Stimulated activated CD4-positive, alpha-beta T cell treated with anti-CD3 and anti-CD28 coated beads, Interleukin-12 subunit alpha, Interleukin-12 subunit beta, amount 100 ng/mL, for 4 hours (primary cell): ENCODE measurements at places on chromosomes 3 and 15.
A peak's percentile ranks its signal among the peaks of the same experiment; 100 is the strongest.

DNA sequence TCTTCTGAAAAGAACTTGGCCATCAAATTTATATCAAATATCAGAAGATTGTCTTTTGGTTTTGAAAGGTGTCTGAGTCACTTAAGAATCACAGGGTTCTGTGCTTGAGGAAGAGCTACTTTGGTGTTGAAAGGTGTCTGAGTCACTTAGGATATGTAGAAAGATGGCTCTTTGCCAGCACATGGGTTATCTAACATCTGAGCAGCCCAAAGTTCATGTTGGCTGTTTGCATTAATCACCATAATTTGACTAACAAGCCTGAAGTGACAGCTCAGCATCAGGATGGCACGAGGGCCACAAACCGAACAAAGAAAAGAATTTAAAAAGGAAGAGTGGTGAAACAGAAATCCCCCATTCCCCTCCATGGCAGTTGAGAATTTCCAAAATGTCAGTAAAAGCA, 190.5 kb upstream of the CMC1 start:
- DNase-seq = peak; percentile 12

DNA sequence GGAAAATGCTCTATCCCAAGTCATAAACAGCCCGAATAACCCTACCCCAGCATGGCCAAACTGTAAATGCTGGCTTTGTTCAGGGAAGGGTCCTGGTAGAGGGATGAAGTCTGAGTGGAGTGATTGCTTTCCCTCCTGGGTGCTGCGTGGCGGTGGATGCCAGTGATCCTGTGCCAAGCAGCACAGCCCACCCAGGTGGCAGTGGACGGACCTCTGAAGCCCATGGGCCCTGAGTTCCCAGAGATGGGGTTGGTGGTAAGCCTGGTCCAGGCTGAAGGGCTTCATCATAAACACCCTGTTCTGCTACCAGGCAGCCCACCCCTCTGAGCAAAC, 69.3 kb upstream of the ITGA11 start:
- DNase-seq = no peak

DNA sequence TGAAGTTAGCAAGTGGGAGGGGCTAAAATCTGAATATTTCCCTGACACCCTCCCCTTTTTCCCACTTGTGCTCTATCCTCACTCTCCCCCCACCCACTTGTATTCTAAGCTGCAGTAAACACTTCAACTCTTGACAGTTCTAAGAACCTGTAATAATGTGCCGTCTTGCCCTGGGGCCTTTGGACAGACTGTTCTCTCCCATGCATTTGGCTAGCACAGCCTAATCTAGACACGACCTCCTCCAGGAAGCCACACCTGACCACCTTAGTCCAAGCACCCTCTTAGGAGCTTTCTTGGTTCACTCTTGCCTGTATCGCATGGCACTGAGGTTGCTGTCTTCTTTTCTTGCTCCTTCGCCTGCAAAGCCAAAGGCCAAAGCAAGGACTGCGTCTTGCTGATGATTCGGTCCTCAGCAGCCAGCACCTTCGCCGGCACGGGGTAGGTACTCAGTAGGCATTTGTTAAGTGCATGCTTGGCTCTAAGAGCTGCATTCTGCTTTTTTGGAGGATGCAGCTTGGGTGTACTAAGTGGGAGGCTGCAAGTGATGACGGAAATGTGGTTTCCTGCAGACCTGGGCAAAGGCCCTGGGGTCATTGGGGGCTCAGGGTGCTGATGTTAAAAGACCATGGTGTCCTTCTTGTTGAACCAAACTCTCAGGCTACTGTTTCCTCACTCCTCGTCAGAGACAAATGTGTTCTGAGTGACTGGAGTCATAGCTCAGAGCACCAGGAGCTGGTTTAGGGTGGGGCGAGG, 2.0 kb upstream of the ZNF710 start:
- no peak for DNase-seq

DNA sequence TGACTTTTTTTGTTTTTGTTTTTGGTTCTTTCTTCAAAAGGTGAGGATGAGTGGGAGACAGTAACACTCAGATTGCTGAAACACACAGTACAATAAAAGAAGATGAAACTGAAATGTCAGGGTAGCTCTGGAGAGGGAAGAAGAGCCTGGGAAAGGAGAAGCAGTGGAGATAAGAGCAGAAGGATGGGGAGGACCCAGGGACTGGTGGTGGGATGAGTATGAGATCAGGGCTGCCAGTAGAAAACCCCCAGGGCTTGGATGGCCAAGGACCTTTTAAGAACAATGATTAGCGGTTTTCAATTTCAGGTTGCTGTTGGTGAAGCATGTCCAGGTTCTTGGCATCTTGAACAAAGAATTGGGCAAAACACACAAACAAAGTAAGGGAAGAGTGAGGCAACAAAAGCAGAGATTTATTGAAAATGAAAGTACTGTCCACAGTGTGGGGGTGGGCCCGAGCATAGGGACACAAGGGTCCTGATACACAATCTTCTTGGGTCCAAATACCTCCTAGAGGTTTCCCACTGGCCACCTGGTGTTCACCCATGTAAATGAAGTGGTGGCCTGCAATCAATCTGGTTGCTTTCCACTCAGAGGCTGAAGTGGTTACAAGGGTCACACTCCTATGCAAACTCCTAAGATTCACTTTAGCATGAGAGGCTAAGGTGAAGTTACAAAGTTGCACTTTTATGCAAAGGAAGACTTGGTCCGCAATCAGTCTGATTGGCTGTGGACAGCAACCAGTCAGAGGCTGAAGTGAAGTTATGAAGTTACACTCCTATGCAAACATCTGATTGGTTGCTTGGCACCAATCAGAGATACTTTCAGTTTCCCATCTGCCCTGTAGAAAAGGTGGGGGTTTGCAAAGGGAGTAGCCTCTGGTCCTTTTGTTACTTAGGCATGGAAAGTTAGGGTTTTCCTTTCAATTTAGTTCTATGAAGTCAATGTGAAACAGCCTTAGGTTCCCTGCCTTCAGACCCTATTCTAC, 26.1 kb upstream of the MFSD1 start:
- DNase-seq = no peak

DNA sequence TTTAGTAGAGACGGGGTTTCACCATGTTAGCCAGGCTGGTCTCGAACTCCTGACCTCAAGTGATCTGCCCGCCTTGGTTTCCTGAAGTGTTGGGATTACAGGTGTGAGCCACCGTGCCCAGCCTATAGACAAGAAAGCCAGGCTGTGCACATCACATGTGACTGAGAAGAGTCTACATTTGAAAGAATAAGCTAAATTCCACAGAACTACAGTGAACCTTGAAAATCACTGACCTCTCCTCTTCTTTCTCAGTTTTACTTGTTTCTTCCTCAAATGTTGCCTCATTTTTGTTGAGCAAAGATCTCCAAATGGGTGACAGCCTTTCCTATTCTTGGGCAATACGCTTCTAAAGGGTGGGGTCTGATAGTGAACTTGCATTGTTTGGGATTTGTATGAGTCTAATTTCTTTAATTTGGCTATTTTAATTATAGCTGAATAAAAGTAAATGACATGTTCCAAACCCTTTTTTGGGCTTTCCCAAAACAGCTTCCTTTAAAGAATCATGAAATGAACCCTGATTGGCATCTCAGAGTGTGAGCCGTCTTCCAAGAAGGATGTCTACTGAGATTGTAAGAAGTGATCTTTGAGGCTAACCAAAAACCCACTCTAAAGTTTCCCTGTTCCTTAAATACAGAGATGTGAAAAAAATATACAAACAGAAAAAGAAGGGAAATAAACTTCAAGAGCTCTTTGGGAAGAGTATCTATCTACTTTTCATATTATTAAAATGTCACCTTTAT, 21.6 kb upstream of the SPTBN5 start:
- no peak for DNase-seq

DNA sequence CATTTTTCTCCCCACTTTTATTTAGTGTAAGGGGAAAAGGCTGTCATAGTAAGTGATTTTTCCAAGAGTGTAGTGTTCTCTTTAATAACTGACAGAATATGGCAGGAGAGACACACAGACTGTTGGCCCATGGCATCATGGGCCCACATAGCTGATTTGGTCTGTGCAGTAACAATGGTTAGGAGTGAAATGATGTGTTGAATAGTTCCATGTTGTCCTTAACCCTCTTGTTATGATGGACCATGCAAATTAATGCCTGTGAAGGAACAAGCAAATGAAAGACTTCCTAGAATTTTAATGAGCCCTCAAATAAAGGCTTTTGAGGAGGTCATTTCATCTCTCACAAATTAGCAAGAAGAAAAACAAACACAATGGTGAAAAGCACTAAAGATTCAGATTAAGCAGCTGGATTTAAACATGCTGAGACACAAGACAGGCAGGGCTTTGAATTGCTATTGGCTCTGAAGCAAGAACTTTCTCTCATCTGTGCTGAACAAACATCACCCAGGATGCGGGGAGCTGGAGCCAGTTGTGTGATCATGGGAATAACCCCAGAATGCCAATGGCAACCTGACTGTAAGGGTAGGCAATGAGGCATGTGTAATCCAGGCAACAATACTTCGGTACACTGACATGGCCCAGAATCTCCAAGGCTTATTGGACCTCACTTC, 136.7 kb upstream of the VEPH1 start:
- no peak for DNase-seq

- DNase-seq = no peak
Measured at GRCh38 chr3:148331081-148331846, 366.4 kb upstream of the AGTR1 start.

GRCh38 chr3:14329116-14329830, 73.1 kb upstream of the SLC6A6 start:
- DNase-seq = no peak

DNA sequence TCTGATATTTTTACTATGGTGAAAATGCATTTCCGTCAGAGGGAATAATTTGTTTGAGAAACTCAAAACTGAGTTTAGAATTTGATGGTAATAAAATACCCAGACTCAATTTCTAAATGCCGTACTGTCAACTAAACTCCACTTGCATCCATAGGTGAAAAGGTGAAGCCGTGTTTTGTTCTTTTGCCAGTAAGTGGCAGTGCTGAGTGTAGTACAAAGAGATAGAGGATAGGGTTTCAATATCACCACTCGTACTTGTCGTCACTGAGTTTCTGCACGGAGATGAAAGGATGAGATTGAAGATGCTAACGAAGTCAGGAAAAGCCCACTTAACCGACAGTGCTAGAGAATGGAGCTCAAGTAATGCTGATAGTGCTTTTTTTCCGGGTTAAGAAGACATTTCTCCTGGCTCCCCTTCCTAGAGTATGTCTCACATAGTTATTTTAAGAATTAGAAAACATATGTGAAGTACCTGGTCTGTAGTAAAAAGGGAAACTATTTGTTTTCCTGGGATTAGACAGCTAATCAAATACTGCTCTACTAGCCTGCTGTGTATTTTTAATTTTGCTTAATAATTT, 345.1 kb downstream of the IL5RA start:
- no peak for DNase-seq

- no peak for DNase-seq
Measured at GRCh38 chr3:172904711-172905373, 154.3 kb downstream of the ECT2 start.

DNA sequence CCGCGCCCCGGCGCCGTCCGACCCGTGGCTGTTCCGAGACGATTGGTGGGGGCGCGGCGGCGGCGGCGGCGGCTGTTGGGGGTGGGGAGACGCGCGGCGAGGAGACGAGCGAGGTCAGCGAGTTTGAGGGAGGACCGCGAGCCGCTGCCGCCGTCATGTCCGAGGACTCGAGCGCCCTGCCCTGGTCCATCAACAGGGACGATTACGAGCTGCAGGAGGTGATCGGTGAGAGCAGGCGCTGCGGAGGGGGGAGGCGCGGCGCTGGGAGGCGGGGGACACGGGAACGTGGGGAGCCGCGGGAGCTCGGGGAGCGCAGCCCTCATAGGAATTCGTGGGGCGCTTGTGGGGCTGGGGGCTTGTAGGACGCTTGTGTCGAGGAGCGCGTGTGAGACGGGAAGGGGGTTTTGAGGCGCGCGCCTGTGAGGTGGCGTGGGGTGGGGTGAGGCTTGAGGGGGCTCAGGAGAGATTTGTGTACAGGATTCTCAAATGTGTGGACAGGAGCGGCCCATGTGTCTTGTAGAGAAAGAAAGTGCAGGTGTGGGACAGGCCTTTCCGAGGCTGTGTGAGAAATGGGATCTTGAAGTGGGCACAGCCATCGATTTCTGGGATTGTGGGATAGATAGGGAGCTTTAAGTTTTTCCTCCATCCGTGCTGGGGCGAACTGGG, 518 bp downstream of the OXSR1 start:
- no peak for DNase-seq

DNA sequence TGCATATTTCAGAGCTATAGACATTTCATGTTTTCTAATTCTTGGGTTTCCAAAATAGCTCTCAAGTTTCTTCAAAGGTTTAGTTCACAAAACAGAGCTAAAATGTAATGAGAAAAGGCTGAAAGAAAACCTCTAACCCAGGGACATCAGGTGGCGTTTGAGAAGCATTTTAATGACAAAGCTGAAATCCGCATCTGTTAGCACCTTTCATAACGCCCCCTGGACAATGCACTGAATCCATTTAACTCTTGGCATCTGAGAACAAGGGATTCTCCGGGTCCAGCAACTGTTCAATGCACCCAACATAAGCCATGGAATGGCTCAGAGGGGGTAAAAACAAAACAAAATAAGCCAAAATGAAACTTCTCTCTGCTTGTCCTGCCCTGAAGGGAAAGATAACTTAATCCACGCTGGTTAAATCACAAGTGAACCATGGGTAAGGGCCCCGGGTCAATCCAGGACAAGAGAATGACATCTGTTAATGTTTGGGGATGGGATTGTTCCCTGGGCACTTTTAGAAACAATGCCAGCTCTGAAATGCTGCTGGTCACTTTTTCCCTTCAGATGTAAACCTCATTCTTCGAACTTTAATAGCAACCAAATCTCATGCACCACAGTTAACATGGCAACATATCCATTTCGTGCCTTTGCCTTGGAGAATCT, 466.2 kb upstream of the ADAMTS9 start:
- no peak for DNase-seq

DNA sequence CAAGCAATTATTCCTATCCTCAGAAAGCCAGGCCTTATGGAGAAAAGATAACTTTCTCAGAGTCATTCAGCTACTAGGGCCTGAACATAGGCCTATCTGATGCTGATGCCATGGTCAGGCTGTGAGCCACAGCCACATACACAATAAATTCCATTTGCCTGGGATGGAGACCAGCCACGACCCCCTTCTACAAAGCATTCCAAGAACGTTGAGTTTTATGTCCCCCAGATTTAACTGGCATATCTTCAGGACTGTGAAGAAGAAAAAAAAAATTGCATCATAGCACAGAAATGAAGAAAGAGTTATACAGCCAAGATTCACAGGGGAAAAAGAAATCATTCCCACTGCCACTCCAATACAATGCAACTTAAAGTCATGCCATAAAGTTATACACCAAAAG, 100.0 kb downstream of the THBS1 start:
- no peak for DNase-seq

DNA sequence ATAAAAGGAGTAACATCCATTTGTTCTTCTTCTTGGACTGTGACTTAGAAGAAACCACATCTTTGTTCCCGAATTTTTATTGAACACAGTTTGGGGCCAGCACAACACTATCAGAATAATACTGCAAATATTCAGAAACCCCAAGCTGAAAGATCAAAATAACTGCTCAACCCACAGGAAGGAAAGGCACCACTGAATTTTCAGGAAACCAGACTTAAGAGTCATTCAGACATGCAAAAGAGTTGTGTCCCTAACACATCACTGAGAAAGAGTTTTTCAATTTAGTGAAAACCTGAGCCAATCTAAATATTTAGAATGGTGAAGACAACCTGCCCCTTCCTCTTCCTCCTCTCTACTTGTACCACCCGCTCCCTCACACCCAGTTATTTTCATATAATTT, 295.0 kb upstream of the RORA start:
- no peak for DNase-seq

GRCh38 chr3:165954171-165954570, 116.9 kb upstream of the BCHE start:
- DNase-seq = no peak

GRCh38 chr15:96366526-96366877, 36.0 kb downstream of the NR2F2 start:
- no peak for DNase-seq

GRCh38 chr3:14322667-14323295, 79.6 kb upstream of the SLC6A6 start:
- DNase-seq = no peak
